ENCODE measurements at places on chromosomes 3 and 15. TPM values are rescaled to one million over a fixed set of nuclear protein-coding genes. Genes with fewer than 3 reads are reported as not detected.

The BMF gene
- 2.3 TPM for total RNA-seq

The MYD88 gene
- 33.1 TPM for total RNA-seq

The AGTR1 gene
- 20.5 TPM for total RNA-seq

The GOLGA8N gene
- total RNA-seq: 3.6 TPM

The IMPG2 gene
- total RNA-seq: 0.20 TPM

The ASB14 gene
- not detected for total RNA-seq

The SNRPN gene
- 67.9 TPM for total RNA-seq

The CLSTN2 gene
- 5.6 TPM for total RNA-seq

The ABTB1 gene
- total RNA-seq: 15.1 TPM

The ATP13A4 gene
- total RNA-seq: not detected

The C2CD4A gene
- total RNA-seq: 0.05 TPM

The DENND6A gene
- total RNA-seq: 10.9 TPM

The QTRT2 gene
- total RNA-seq: 13.5 TPM

The COLQ gene
- total RNA-seq: 1.6 TPM

The CYP11A1 gene
- total RNA-seq: 0.81 TPM

The CCR1 gene
- not detected for total RNA-seq
